PC-3 (cell line): ENCODE measurements at places on chromosomes 1 and 21.

DNA sequence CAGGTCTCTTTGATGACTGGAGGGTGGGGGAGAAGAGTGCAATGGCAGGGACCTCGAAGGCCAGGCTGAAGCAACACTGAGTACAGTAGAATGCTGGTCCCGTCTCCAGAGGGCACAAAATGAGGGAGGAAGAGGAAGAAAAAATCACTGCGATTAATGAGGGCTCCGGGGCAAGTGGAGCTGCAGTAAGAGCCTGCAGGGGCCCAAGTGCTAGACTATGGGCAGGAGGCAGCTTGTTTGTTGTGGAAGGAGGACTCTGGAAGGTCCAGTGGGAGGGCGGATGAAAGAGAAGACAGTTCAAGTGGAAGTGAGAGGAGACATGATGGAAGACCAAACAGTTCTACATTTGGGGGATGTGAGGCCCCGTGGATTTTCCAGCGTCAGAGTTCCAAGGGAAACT lies 17.4 kb downstream of the TMCC2 start:
- DNase-seq = no peak

GRCh38 chr1:43522431-43522775 lies 8.3 kb upstream of the PTPRF start:
- no peak for DNase-seq

- no peak for DNase-seq
Measured at GRCh38 chr1:160367516-160367900, 637 bp downstream of the NHLH1 start.

- DNase-seq = no peak
Measured at GRCh38 chr1:234965111-234965510, 163.5 kb downstream of the TOMM20 start.

- no peak for DNase-seq
Measured at GRCh38 chr1:85311818-85312217, 35.4 kb upstream of the BCL10 start.

- DNase-seq = no peak
Measured at GRCh38 chr1:246459221-246459620, 47.9 kb downstream of the SMYD3 start.

- DNase-seq = no peak
Measured at GRCh38 chr1:103326595-103326994, 198.9 kb upstream of the RNPC3 start.

DNA sequence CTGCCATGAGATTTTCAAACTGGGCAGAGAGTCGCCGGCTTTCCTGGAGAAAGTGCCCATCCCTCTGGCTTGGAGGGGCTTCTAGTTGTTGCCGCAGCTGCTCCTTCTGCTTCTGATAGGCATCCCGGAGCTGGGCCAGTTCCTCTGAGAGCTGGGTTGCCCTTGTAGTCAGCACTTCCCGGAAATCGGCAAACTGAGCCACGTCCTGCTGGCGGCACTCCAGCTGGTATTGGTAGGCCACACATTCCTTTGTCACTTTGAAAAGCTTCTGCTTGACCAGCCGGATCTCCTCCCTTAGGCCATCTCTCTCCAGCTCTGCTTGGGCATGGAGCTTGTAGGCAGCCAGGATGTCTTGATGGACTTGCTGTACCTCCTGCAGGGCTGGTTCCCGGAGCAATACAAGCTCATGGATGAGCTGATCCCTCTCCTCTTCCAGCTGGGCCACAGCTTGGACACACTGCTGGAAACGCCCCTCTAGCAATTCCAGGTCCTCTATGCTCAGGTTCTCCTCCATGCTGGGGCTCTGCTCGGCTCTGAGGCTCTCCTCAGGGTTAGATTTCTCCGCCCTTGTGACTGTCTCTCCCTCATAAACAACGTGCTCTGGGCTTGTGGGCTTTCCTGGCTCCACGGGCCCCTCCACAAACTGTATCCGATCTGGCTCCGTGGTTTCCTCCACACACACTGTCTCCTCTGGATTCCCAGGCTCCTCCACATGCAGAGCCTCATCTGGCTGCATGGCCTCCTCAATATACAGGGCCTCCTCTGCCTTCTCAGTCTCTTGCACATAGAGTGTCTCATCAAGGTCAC lies 7.3 kb downstream of the SYNC start:
- peak; percentile 58 for DNase-seq

- DNase-seq = peak; percentile 53
Measured at GRCh38 chr1:67314696-67315095, 7.0 kb downstream of the IL12RB2 start.

GRCh38 chr1:157671895-157672294 lies 28.7 kb downstream of the FCRL3 start:
- peak; percentile 72 for DNase-seq

DNA sequence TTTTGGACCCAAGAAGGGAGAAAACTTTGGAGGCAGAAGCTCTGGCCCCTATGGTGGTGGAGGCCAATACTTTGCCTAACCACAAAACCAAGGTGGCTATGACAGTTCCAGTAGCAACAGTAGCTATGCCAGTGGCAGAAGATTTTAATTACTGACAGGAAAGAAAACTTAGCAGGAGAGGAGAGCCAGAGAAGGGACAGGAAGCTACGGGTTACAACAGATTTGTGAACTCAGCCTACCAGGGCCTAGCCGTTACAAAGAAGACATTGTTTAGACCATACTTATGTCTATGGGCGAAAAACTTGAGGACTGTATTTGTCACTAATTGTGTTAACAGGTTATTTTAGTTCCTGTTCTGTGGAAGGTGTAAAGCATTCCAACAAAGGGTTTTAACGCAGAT lies 10.4 kb upstream of the ACOT11 start:
- no peak for DNase-seq

- no peak for DNase-seq
Measured at GRCh38 chr1:201305815-201306214, 22.5 kb downstream of the PKP1 start.

- DNase-seq = no peak
Measured at GRCh38 chr1:187911820-187912219, 1083.1 kb downstream of the PLA2G4A start.

DNA sequence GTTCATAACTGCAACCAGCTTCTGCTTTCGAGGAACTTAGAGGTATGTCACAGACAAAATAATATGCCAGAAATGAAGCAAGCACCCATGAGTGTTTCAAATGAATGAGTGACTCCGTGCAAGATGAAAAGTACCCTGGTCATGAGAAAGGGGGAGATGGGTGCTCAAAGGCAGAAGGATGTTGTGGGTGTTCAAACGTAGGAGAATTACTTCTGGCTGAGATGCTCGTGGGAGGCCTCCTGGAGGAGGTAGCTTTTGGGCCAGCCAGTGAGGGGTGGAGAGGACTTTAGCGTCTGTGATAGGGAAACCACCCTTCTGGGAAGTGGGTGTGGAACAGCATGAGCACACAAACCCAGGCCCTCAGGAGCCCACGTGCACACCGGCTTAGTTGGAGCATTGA lies 113.8 kb downstream of the SYF2 start:
- no peak for DNase-seq

DNA sequence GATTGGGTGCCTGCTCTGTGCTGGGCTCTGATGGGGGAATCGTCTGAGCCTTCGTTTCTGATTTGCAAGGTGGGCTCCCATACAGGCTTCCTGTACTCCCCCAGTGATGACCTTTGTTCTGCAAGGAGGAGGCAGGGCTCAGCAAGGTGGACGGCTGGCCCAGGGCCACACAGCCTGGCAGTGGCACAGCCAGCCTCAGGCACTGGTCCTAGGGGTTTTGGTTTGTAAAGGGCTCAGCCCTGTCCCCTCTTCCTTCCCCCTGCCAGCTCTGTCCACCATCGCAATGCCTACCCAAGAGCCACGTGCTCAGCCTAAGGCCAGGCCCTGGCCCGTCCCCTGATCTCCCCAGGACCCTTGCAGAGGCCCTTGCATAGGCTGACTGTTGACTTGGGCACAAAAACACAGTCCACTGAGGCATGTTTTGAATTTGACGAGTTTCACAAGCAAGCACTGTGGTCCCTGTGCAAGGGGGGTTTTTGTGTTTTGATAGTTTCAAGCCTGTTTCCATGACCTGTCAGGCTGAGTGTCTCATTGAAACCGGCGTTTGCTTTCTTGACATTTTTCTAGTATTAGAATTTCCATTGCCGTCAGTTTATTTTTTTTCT lies 39.5 kb upstream of the TNFRSF1B start:
- DNase-seq = no peak

- no peak for DNase-seq
Measured at GRCh38 chr1:2990376-2991115, 30.7 kb upstream of the ACTRT2 start.

- peak; percentile 96 for DNase-seq
Measured at GRCh38 chr1:41418857-41419583, 57.8 kb downstream of the FOXO6 start.

- DNase-seq = no peak
Measured at GRCh38 chr1:65992831-65993271, 200.2 kb downstream of the PDE4B start.

DNA sequence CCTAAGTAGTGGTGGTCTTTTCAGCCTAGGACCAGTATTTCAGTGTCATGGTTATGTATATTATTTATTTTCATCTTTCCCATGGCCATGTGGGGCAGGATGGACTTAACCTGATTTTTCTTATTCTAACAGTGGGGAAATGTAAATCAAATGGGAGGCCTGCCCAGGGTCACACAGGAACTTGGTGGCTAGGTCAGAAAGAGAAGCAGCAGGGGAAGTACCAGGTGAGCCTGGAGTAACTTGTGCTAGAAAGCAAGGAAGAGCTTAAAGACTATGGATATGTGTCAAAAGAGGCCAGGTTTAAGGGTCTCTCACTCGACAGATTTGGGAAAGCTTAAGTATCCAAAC lies 936 bp downstream of the ZFP69B start:
- no peak for DNase-seq

DNA sequence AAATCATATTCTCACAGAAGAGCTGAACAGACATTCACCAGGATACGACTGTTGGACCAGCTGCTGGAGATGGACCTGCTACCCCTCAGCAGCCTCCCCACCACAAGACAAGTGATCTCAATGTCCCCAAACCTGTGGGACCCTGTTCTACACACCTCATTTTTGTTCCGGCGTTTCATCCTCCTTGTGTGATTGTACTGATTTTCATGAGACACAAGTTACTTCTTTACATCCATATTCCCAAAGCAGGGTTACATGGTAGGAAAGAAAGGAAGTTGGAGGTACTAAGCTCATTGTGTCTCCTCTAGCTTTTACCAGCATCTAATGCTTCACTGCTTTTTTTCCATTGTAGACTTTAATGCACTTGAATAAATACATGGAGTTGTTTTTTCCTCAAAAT lies 8.7 kb downstream of the ADAMTS1 start:
- no peak for DNase-seq

DNA sequence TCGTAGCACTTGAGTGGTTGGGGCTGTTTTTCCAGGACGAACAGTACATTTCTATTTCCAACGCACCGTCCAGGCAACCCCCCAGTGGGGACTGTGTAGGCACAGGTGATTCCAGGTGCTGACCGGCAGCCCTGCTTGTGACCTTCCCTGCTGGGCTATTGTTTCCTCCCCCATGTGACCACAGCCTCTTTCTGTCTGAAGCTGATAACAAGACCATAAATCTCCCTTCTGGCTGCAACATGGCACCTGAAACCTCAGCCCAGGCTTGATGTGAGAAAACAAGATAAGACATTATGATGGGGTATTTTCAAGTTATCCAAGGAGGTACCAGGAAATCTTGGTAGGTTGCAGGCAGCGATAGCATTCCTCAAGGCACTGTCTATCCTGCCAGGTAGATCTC lies 48.2 kb downstream of the HLX start:
- no peak for DNase-seq

DNA sequence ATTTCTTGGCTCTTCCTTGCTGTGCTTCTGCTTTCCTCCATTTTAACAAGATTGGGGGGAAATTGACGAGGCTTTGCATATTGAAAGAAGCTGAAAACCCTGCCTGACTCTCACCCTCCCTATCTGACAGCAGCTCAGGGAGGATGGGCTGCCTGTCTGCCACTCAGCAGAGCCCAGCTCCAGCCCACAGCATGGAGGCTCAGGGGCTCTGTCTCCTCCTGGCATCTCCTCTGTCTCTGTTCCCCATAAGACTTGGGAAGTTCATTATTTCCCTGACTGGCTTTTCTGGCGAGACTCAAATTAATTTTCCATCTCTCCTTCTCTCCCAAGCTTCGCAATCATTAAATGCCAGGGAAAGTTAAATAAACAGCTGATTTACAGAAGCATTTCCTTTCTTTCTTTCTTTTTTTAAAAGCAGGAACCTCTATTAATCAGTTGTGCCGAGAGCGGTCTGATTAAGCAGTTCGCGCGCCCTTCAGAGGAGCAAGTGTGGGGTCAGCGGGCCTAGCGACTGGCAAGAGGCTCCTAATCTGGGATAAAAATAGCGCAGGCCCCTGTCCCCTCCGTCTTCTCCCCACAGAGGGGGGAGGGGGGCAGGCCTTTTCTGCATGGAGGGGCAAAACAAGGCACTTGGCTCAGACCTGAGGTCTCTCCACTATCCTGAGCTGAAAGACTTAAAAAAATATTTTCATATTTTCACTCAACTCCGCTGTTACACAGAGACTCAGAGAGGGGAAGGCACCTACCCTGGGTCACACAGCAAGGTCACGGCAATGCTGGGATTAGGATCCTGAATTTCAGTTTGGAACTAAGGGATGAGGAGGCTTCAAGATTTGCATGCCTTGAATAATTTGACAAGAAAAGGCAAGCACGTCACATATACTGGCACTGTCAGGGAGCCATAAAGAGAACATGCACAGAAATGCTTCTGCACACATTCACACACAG lies 170.4 kb downstream of the ACTL8 start:
- no peak for DNase-seq

DNA sequence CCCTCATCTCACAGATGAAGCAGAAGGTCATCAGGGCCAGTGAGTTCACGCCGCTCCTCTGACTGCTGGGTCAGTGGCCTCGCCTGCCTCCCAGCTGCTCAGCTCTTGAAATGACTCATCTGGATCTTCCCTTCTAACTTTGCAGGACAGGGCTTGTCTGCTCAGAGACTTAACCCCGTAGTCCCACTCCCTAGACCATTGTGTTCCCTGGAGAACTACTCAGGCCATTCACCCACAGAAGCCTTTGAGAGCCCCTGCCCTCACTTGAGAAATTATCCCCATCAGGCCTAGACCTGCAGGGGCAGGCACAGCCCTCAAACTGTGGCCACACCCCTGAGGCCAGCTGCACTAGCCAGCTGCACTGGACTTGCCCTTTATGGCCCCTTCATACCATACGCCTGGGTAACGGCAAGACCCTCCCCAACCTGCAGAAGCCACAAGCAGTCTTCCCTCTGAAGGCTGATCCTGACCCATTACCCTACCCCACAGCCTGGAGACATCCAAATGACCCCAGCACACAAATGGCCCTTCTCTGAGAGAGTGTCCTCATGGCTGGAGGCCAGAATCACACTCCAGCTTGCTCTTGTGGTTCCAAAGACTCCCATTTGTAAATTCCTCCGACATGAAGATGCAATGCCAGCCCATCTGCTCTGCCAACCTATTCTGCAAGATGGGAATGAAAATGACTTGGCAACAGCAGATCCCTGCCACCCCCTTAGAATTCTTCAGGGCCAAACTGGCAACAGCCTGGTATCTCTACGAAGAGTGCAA lies 33.2 kb downstream of the RCSD1 start:
- peak; percentile 50 for DNase-seq
